ENCODE measurements at places on chromosomes 11 and 22.

DNA sequence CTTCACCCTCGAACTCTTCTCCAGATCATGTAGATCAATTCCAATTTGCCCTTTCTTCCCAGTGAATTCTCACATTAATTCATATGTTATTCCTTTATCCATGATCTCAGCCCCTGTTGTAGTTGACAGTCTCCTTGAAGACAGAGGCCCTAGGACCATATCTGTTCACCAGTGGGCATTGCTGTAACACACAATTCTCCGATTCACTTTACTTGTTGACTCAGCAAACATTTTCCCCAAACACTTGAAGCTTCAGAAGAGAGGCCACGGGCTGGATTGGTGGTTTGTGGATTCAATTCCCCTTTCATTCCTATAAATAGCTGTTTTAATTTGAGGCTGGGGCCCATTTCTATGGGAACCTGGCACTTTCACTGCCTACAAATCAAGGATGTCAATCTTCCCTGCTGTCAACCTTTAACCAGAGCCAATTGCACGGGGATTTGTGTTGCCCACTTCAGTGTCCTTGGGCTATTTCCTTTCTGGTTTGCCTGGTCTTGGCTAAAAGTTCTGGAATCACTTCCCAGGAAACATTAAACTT lies 393.0 kb upstream of the KIRREL3 start:
- DNase-seq = no peak

DNA sequence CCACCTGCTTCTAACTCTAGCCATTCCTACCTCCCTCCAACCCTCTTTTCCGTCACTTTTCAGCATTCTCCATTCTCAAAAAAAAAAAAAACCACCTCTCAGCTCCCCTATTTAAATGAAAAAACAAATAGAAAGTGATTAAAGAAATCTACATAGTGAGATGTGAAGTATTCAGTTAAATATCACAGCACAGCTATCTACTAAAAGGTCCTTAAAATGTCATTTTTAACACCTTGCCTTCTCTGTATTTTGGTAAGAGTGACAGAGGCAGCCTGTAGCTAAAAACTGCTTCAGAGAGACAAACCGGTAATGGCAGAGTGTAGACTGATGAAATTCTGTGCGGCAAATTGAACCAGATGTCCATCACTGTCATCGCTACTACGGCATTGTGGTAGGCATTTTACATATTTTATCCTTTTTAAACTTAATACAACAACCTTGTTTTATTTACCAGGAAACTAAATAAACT lies 346 bp upstream of the ALG9 start:
- DNase-seq = no peak

DNA sequence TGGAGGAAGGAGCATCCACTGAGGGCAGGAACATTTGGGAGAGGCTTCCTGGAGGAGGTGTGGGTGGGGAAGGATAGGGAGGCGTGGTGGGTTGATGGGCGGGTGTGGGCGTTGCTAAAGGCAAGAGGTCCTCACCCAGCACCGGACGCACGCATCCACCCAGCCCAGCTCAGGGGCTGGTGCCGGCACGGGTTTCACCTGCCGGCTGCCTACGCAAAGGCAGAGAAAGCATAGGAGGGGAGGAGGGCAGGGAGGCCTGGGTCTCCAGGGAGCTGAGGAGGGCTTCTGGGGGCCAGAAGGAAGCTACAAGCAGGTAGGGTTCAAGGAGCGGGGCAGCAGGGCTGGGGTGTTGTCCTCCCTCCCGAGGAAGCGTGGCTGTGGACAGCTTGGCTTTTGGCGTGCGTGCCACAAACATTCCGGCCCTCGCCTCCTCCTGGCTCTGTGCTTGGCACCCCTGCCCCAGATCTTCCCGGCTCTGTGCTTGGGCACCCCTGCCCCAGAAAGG lies 7.8 kb downstream of the SSH3 start:
- no peak for DNase-seq

- no peak for DNase-seq
These were observed 32.3 kb downstream of the WEE1 start for GRCh38 chr11:9605742-9606141.

GRCh38 chr11:78594814-78595213 lies 20.1 kb upstream of the NARS2 start:
- DNase-seq = no peak

DNA sequence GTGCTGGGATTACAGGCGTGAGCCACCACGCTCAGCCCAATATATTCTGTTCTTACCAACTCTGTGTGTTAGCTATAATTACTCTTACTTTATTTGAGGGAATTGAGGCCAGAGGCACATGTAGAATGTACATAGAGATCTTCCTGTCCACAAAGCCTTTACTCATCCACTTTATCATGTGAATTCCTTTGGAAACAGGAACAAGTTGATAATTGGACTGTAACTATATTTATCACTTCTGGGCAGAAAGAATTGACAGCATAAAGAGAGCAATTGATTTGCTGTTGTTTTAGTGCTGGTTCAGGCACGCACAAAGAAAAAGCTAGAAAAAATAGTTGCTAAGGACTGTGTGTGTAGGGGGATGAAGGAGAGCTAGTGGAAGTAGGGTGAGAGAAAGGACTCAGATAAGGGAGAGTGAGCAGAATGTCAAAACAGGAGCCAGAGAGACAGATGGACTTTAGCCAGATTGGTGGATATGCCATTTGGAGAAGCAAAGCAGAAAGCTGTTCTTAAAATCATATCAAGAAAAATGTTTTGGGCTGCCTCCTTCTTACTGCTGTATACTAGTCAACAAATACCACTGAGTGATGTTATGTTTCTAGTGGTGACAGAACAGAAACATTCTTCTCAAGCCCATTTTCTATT lies 929.8 kb upstream of the CNTN5 start:
- no peak for DNase-seq

DNA sequence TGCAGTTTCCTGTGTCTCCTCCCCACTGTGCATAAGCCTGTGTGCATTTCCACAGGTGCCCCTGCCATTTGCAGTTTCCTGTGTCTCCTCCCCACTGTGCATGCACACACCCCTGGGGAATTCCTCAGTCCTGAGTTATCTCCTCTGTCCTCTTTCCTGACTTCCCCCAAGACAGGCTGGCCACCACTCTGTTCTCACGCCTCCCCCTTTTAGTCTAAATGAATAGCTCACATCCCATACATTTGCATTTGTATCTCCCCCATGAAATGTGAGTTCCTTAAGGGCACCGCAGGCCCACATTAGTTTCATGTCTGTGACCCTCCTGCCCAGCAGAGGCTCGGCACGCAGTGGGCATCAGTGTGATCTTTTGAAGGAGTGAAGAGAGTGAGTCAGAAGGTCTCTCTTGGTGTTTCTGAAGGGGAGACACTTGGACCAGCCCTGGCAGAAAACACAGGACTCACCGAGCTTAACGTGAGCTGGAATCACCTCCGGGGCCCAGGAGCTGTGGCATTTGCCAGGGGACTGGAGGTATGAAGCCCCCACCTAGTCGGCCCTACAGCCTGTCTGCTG lies 6.2 kb downstream of the LRRC74B start:
- DNase-seq = no peak

GRCh38 chr11:3338569-3339339 lies 40.2 kb downstream of the ZNF195 start:
- DNase-seq = no peak

GRCh38 chr22:36823186-36823839 lies 6.5 kb upstream of the PVALB start:
- no peak for DNase-seq

- DNase-seq = no peak
These were observed 175.8 kb downstream of the DSCAML1 start for GRCh38 chr11:117621226-117621625.

- DNase-seq = no peak
These were observed 72.4 kb upstream of the CARD18 start for GRCh38 chr11:105211806-105212554.

DNA sequence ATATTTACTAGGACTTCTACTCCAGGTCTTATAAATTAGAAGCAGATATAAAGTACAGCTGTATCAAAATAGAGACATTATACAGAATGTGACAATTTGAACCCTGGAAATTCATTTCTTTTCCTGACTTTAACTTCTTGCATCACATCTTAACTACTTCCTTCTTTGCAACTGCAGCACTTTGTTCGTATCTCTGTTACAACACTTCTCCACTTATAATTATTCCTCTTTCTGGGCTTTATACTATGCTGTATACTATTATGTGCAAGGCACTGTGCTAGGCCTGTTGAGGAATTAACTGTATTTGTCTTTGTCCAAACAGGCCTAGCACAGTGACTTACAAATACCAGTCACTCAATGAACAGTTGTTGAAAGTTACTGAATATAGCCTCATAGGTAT lies 1.8 kb upstream of the SLC36A4 start:
- no peak for DNase-seq

DNA sequence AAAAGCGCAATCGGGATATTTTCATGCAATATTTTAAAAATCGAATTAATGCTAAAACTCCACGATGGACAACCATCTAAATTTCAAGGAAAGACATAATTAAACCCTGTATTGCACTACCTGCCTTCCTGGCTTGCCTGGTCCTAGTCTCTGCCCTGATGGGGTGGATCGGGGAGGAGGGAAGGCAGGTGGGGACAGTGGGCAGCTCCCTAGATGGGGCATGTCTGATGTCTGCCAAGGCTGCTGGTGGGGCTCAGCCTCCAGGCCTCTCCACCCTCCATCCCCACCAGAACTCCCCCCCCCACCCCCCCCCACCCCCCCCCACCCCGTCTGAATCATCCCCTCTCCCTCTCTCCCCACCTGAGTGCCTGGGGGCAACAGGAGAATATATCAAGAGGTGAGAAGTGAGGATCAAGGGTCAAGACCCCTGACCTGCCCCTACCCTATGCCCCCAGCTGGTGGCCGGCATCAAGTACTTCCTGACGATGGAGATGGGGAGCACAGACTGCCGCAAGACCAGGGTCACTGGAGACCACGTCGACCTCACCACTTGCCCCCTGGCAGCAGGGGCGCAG lies 650 bp downstream of the CST6 start:
- no peak for DNase-seq

GRCh38 chr11:118914178-118914918 lies 11.4 kb downstream of the BCL9L start:
- DNase-seq = peak; percentile 40

DNA sequence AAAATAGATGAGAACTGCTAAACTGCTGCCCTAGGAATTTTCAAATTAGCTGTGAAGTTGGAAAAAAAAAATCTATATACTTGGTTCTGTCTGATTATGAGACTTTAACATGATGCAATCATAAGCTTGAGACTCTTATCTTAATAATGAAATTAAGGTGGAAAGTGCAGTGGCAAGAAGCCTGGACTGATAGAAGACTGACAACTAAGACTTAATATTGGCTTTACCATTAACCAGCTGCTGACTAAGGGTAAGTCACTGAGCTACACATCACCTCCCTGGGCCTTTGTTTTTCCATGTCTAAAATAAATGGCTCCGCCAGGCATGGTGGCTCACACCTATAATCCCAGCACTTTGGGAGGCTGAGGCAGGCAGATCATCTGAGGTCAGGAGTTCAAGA lies 56.9 kb downstream of the SLC35F2 start:
- DNase-seq = no peak

DNA sequence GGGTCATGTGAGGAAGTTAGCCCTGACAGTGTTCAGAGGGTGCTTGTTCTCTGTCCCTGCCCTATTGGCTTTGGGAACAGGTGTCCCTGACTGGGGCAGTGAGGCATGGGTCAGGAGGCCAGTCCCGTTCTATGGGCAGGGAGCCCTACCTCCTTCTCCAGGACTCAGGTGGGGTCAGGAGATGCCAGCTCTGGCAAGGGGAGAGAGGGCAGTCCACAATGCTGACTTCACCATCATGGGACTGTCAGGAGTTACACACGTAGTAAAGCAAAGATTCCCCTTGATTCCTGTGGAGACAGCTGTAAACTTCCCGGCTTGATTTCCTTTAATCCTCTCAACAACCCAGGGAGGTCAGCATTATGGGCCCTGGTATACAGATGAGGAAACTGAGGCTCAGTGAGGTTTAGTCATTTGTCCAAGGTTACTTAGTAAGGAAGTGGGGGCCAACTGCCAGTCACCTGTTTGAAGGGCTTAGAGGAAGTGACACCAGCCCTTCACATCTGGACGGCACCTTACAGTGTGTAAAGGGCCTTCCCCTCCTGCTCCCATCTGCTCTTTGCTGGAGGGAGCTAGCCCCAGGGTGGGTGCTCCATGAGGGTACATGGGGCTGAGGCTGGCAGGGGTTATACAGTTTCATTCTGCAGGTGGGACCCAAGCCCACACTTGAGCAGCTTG lies 11.9 kb downstream of the MICALL1 start:
- no peak for DNase-seq

- no peak for DNase-seq
These were observed 24.0 kb downstream of the KCTD21 start for GRCh38 chr11:78164471-78164870.

DNA sequence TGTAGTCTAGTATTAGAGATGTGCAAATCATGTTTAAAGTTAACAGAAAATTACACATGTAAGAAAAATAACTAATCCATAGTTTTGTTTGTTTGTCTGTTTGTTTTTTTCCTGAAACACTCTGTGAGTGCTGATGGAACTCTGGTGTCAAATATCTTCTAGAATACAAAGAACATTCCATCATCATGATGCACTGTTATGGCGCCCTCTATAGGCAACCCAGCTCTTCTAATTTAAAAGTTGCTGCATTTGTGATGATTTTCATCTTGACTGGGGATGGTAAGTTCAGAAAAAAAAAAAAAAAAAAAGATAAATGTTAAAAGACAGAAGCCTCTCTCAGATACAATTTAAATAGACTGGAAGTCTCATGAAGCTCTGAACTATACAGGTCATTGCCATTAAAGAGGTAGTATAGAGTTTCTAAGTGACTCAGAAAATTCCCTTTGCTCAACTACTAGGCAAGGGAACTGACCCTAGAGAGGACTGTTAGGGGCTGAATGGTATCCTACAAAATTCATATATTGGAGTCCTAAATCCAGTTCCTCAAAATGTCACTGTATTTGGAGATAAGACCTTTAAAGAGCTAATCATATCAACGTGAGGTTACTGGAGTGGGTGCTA lies 597.2 kb upstream of the ANO3 start:
- DNase-seq = no peak

GRCh38 chr11:12439615-12440014 lies 62.2 kb downstream of the PARVA start:
- DNase-seq = no peak

DNA sequence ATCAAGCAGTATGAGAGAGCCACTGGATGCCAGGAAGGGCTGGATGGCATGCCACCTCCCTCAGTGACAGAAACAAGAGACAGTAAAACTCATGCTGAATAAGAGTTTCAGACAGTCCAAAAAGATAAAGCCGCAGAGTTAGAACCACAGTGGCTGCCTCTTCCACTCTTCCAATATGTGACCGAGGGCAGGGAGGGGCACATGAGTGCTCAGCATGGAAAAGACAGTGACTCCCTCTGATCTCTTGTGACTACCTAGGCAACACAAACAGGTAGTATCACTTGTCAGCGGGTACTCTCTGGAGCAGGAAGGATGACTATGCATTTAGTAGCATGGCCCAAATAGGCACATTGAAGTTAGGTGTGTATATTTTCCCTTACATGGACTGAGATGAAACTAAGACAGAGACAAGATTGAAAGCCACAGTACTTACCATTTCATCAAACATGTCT lies 295.4 kb downstream of the CADM1 start:
- no peak for DNase-seq

GRCh38 chr11:60193687-60194433 lies 11.0 kb upstream of the MS4A6A start:
- DNase-seq = peak; percentile 48
